ENCODE measurements at places on chromosomes 4 and X.

DNA sequence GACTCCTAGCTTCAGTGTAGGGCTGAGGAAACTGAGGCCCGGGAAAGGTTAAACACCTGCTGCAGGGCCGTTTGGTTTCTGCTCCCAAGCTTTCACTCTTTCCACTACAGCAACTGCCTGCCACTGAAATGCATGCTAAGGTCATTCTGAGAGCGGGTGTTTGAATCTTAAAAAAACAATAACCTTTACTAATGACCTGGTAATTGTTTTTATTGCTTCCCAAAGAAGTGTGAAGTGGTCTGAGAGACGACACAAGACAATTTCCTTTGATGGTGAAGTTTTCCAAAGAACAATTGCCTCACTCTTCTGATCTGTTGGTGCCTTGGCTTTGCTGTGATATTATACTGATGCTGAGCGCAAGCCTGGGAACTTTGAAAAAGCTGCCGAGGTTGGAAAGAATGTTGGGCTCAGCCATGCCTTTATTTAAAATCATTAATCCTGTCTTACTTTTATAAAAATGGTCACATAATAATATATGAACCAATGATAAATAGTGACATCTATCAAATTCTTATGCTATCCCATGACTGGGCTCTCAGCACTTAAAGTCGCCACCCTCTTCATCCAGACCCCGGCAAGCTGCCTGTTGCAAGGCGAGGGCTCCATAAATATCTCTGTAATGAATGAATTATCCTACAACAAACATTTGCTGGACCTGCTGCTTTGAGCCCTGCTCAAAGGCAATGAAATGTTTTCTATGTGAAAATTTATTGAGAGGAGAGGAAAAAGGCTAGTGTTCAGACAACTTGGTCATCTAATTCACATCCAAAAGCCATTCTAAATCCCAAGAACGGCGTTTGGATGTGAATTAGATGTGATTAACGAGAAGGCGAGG is 67.8 kb upstream of the SOD3 start:
- DNase-seq = no peak
- no peaks in the 10 kb centered on the region for H3K36me3 ChIP-seq
- H3K27me3 ChIP-seq = no peaks in the 10 kb centered on the region
- no peak overlapping the region for H3K27ac ChIP-seq
- no peak overlapping the region for H3K4me3 ChIP-seq

DNA sequence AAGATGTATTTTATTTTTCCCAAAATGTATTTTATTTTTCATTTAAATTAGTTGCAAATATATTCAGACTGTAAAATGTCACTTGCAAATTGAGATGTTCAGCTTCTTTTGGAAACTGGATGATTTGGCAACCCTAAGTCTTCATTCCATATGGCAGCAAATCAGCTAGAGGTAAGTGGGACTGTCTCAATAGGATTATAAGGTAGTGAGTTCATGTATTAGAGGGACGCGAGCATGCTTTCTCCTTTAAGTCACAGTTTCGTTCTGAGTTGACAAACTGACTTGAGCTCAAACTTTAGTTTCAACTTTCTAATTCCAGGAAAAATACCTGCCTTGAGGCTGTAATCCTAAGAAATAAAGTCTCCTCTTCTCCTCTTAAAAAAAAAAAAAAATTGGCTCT is 44.2 kb upstream of the TMEM131L start:
- H3K27me3 ChIP-seq = no peaks in the 10 kb centered on the region
- H3K27ac ChIP-seq = no peak overlapping the region
- no peaks in the 10 kb centered on the region for H3K4me1 ChIP-seq
- no peaks in the 10 kb centered on the region for H3K36me3 ChIP-seq
- DNase-seq = no peak
- no peak overlapping the region for H3K4me3 ChIP-seq

GRCh38 chrX:46649421-46650260 is 76.1 kb downstream of the CHST7 start:
- H3K36me3 ChIP-seq = no peaks in the 10 kb centered on the region
- no peak overlapping the region for H3K27ac ChIP-seq
- peaks cover 7% of the 10 kb centered on the region for H3K4me1 ChIP-seq
- DNase-seq = peak; percentile 75

GRCh38 chr4:139596034-139596683 is 40.1 kb upstream of the SETD7 start:
- no peak overlapping the region for H3K27ac ChIP-seq
- peak; percentile 71 for DNase-seq
- no peaks in the 10 kb centered on the region for H3K4me1 ChIP-seq
- H3K27me3 ChIP-seq = no peaks in the 10 kb centered on the region

DNA sequence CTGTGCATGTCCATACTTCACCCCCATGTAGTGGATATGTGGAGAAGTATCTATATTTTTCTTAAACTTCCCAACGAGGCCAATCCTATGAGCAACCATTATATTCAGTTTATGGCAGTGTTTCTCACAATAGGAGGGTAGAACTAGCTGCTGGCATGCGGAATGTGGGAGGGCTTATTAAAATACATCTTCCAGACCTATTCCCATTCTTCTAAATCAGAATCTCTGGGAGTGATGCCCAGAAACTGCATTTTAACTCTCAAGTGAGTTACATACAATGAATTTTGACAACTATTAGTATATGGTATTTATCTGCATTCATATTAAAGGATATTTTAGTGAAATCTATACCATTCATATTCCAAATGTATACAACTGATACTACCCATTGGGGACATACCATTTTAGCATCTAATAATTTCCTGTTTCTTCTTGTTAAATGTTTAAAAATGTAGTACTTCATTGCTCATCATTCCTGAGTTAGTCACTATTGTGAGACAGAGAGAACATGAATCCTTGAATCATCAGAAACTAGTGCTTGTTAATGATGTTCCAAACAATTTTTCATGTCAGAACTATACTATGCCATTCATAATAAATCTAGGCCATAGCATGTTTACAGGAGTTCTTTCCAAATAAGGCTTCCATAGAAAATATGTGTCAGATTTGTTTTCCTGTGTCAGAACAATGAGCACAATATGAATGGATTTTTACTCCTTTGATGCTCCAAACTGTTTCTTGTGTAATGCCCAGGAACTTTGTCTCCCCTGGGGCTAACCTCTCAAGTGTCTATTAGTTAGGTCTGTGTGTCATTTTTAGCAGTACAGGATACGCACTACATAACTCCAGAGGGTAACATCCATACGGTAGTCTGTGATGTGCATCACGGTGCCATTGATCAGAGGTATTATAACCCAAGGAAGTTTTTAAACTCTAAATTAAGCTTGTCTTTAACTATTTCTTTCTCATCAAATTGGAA is 198.8 kb upstream of the BMP3 start:
- H3K4me1 ChIP-seq = peaks cover 6% of the 10 kb centered on the region
- H3K36me3 ChIP-seq = no peaks in the 10 kb centered on the region
- no peaks in the 10 kb centered on the region for H3K27me3 ChIP-seq
- H3K4me3 ChIP-seq = no peak overlapping the region

DNA sequence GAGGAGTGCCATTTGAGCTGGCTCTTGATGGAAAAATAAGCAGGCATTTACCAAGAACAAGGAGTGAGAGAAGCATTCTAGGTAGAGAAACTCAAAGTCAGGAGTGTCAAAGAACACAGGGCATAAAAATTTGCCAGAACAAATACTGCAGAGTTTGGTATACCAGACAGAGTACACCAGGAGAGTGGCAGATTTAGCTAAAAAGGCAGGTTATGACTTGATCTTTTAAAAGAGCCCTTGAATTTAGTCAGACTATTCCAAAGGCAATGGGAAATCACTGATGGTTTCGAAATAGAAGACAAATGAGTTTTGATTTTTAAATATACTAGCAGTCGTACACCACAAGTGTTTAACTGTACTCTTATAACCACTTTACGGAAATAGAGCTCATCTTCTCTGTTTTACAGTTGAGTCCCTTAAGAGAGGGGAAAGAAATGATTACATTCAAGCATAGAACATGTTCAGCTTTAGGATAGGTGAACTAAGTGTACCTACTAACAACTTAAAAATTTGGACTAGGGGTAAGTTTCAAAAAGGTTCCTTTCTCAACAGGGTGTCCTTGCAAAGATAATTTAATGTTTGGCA is 10.2 kb downstream of the UBE2D3 start:
- H3K4me1 ChIP-seq = peaks cover 88% of the 10 kb centered on the region
- H3K4me3 ChIP-seq = no peak overlapping the region
- DNase-seq = no peak
- H3K27me3 ChIP-seq = no peaks in the 10 kb centered on the region

- H3K4me1 ChIP-seq = no peaks in the 10 kb centered on the region
- H3K4me3 ChIP-seq = no peak overlapping the region
- DNase-seq = no peak
- no peaks in the 10 kb centered on the region for H3K27me3 ChIP-seq
- H3K36me3 ChIP-seq = no peaks in the 10 kb centered on the region
- no peak overlapping the region for H3K27ac ChIP-seq
Observed at GRCh38 chrX:38515291-38515690, 46.1 kb upstream of the TSPAN7 start.

- peaks cover 4% of the 10 kb centered on the region for H3K27me3 ChIP-seq
- DNase-seq = no peak
- H3K27ac ChIP-seq = no peak overlapping the region
- no peaks in the 10 kb centered on the region for H3K36me3 ChIP-seq
Observed at GRCh38 chrX:1807301-1807731, 192.5 kb downstream of the ASMT start.

GRCh38 chr4:152959080-152959479 is 23.0 kb downstream of the FHDC1 start:
- H3K4me1 ChIP-seq = no peaks in the 10 kb centered on the region
- no peak overlapping the region for H3K4me3 ChIP-seq
- H3K36me3 ChIP-seq = no peaks in the 10 kb centered on the region
- no peak overlapping the region for H3K27ac ChIP-seq
- DNase-seq = no peak
- no peaks in the 10 kb centered on the region for H3K27me3 ChIP-seq

DNA sequence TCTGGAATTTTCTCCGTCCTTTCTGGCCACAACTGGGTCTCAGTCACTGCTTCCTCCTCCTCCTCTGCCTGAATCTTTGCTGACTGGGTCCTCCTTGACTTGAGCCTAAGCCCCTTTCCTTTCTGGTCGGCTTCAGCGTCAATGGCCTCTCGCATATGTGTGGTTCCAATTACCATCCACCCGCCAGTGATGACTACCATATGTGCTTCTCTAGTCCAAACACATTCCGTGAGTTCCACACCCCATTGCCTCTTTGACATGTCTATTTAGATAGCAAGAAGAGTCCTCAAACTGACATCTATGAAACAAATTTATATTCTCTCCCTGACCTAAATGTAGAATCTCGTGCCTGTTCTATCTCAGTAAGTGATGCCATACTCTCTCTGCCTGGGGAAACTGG is 19.8 kb downstream of the MXRA5 start:
- no peak for DNase-seq
- H3K27me3 ChIP-seq = no peaks in the 10 kb centered on the region
- no peaks in the 10 kb centered on the region for H3K4me1 ChIP-seq
- no peak overlapping the region for H3K4me3 ChIP-seq
- no peak overlapping the region for H3K27ac ChIP-seq
